ENCODE measurements at places on chromosomes 11 and 22.

GRCh38 chr11:72741429-72741833, 10.8 kb downstream of the ARAP1 start:
- no peak for DNase-seq

- DNase-seq = no peak
These were observed 25.8 kb downstream of the TNRC6B start for GRCh38 chr22:40203572-40203971.

GRCh38 chr11:95301474-95301873, 70.5 kb upstream of the SESN3 start:
- no peak for DNase-seq

GRCh38 chr11:129018126-129018525, 75.5 kb upstream of the TP53AIP1 start:
- no peak for DNase-seq

GRCh38 chr11:84886344-84886743, 740.8 kb downstream of the DLG2 start:
- DNase-seq = no peak

DNA sequence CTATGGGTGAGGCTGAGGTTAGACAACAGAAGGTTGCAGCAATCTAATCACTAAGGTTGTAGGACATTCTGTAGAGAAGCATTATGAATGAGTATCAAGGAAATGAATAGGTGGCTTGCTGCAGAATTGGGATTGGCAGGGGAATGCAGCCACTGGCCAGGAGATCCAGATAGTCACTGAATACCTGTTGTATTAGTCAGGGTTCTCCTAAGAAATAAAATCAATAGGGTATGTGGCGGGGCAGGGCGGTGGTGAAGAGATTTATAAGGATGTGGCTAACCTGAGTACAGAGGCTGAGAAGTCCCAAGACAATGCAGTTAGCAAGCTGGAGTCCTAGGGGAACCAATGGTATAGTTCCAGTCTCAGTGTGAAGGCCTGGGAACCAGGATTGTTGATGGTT, 163.0 kb downstream of the SPON1 start:
- DNase-seq = no peak

- no peak for DNase-seq
These were observed 445.2 kb downstream of the NTM start for GRCh38 chr11:131815590-131815989.

- no peak for DNase-seq
These were observed 28.5 kb downstream of the BTBD10 start for GRCh38 chr11:13434247-13435205.

DNA sequence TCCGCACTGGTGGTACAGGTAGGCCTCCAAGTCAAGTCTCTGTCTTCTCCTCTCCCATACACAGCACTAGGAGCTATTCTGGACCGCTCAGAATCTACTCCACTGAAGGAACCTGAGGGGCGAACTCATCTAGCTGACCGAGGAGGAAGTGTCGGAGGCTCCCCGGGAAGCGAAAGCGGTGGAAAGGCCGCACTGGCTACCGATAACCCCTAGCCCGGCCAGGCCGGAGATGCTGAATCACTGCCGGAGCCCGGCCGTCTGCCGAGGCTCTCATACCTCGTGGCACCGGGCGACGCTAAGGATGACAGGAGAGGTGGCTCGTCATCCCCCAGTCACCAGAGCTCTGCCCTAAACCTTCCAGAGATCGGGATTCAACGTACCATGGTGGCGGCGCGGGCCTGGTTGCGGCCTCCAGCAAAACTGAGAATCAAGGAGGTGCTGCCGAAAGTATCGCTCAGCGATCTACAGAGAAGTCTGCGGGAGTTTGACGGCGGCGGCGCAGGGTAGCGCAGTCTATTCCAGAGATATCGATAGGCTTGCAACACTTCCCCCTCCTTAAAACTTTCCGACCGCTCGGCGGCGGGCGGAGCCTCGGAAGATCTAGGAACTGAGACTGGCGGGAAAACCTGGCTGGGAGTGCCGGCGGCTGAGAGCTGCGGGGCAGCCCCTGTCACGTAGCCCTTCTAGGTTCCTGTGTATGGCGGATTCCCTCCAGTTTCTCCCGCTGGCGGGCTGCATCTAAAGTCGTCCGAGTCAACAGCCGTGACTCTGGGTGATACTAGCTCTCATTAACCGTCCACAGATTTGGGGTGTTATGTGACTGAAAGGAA, at the start of gene PSMA1:
Gene PSMA1, minus strand, starts transcription at position 470 of the 830 bp plus-strand sequence. Its CDS starts 87 bp downstream, at position 383.
- DNase-seq = peak; percentile 81

GRCh38 chr11:8206251-8207079, 37.6 kb upstream of the RIC3 start:
- DNase-seq = no peak

- no peak for DNase-seq
These were observed 39.8 kb downstream of the AMPD3 start for GRCh38 chr11:10494636-10495463.

- DNase-seq = no peak
These were observed 99.4 kb downstream of the SHANK2 start for GRCh38 chr11:71153005-71153390.

GRCh38 chr11:76990628-76991027, 43.6 kb upstream of the B3GNT6 start:
- no peak for DNase-seq

GRCh38 chr11:93738647-93739081, 2.6 kb downstream of the TAF1D start:
- DNase-seq = no peak

DNA sequence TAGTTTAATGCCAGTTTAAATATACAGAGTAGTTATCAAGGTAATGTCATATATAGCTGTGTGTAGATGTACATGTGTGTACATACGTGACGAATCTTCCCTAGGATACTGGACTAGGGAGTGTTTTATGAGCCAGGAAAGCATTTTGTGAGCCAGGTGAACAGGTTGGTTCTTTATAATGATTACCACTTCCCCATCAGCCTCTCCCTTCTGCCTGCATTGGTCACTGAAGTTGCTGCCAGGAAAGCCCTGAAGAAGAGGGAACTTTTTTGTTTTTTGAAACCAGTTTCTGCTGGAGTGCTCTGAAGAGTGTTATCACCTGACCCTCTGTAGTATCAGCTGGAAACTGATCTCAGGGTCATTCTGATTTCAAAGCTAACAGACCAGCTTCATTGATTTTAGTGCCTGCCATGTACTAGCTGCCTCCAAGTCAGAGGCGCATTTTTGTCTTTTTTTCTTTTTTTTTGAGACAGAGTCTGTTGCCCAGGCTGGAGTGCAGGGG, 14.2 kb upstream of the ST14 start:
- DNase-seq = no peak

- DNase-seq = no peak
These were observed 38.8 kb downstream of the MICAL3 start for GRCh38 chr22:17985606-17986005.

GRCh38 chr11:41497974-41498373, 38.5 kb upstream of the LRRC4C start:
- DNase-seq = no peak

- DNase-seq = no peak
These were observed 146.0 kb upstream of the SEZ6L start for GRCh38 chr22:26023104-26023775.

GRCh38 chr11:57680552-57680874, 12.6 kb downstream of the ZDHHC5 start:
- DNase-seq = no peak

GRCh38 chr22:43078522-43078921, 10.7 kb downstream of the TTLL1 start:
- no peak for DNase-seq

- no peak for DNase-seq
These were observed 2.3 kb downstream of the ACY3 start for GRCh38 chr11:67648140-67648795.

DNA sequence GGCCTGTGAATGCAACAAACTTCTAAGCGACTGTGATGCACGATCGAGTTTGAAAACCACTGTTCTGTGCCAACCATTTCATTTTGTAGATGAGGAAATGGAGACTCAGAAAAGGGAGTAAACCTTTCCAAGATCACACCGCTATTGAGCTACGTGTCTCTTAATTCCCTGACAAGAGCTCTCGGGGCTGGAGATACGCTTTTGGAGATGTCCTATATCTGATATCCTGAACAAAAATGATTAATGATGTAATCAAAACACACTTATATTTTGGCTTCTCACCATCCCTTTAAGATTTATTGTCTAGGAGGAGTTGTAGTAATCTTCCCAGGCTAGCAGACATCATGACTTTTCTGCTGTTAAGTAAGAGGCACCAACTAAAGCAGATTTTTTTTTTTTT, 1.7 kb upstream of the PARVA start:
- DNase-seq = no peak

- DNase-seq = no peak
These were observed 997.8 kb upstream of the RAG2 start for GRCh38 chr11:37595845-37596244.

Data from stimulated activated CD4-positive, alpha-beta T cell treated with anti-CD3 and anti-CD28 coated beads, Interleukin-1b, Interleukin-23, amount 100 ng/mL, for 1 hour (primary cell).